ENCODE measurements at places on chromosomes 11 and 22.

GRCh38 chr11:4118107-4118506, 23.5 kb downstream of the RRM1 start:
- DNase-seq, result no peak

- DNase-seq, result no peak
These were observed 88.5 kb upstream of the CSNK2A3 start for GRCh38 chr11:11441516-11441915.

DNA sequence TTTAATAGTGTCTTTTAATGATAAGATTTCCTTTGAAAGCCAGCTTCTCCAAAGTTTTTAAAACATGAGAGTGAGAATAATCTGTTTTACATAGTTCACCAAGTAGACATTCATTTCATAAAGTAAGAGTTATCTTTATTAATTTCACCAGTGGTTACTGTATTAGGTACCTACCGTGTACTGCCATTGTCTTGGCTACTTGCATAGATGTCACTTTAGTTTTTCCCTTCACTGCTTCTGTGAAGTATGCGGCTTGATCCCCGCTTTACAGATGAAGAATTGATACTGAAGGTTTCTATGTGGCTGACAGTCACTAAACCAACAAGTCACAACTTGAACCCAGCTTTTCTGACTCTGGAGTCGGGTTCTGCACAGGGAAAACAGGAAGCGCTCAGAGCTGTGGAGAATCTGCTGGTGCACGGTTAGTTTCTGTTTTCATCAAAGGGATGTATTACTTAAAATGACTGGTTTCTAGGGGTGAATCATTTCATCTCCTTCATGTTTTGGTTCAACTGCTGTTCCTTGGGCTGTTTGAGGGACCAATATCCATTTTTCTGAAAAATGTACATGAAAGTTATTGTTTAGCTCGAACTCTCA, 39.3 kb upstream of the MYO18B start:
- DNase-seq, result no peak

- DNase-seq, result no peak
These were observed 28.0 kb upstream of the CRKL start for GRCh38 chr22:20889025-20889704.

GRCh38 chr11:35318977-35319925, 100.1 kb downstream of the SLC1A2 start:
- no peak for DNase-seq

- no peak for DNase-seq
These were observed 39.6 kb downstream of the GALNT18 start for GRCh38 chr11:11582011-11582701.

GRCh38 chr11:69680688-69681087, 5.5 kb upstream of the LTO1 start:
- DNase-seq, result no peak

- DNase-seq, result no peak
These were observed 25.9 kb upstream of the ZBTB16 start for GRCh38 chr11:114033572-114033971.

GRCh38 chr11:83011333-83012167, 60.1 kb downstream of the RAB30 start:
- DNase-seq, result no peak

- DNase-seq, result no peak
These were observed 633.8 kb downstream of the DLG2 start for GRCh38 chr11:84993386-84993785.

GRCh38 chr11:78438298-78438975, 20.8 kb upstream of the GAB2 start:
- DNase-seq, result no peak

GRCh38 chr22:40118979-40119378, 58.7 kb upstream of the TNRC6B start:
- DNase-seq, result no peak

Data from thoracic aorta (tissue), 2 donors.